Tibial nerve (tissue), 4 donors: ENCODE measurements at places on chromosomes 3 and 15. TPM values are rescaled to one million over a fixed set of nuclear protein-coding genes. Genes with fewer than 3 reads are reported as not detected.

GRCh38 chr3:111548092-111548491, 6.1 kb downstream of the CD96 start:
- no peak for DNase-seq

- DNase-seq: no peak
Measured at GRCh38 chr3:9229325-9229724, 20.1 kb downstream of the SRGAP3 start.

- no peak for DNase-seq
Measured at GRCh38 chr3:82581350-82581749, 819.9 kb upstream of the GBE1 start.

DNA sequence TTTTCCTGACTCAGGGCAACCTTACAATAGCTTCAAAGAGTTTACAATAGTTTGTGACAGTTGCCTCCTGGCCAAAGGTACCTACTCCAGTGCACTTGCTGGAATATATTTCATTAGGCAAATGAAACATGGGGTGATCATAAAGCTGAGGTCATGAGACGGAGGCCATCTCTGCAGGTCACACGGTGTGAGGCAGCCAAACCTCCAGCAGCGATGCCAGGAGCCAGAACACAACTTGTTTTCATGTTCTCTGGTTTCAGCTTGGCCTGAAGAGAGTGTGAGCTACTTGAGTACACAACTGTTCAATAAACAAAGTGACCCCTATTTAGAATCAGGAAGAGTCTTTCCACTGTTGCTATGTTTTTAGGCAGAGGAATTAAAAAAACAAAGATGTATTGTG, 42.7 kb upstream of the PYGO1 start:
- no peak for DNase-seq

GRCh38 chr3:87810452-87811016, 248.3 kb downstream of the CGGBP1 start:
- DNase-seq: no peak

DNA sequence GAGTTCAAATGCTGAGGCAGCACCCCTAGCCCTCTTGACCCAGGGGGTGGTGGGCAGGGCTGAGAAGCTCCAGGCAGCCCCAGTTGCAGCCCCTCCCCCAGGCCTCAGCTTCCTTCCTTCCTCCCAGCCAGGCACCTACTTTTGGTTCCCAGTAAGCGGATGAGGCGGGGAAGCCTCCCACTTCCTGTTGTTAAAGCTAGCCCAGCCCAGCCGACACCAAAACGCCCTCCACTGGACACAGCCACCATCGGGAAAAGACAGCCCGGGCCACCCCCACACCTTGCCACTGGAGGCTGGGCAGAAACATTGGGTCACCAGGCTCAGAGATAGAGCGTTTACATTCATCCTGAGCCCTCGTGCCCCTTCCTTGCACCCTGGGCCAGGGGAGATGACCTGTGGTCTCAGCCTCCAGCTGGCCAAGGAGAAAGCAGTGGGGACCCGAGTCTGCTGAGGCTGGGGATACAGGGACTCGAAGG, 3.5 kb downstream of the DUSP7 start:
- DNase-seq: peak; percentile 84

- no peak for DNase-seq
Measured at GRCh38 chr15:48955370-48955769, 8.3 kb downstream of the SHC4 start.

GRCh38 chr3:72727726-72728125, 120.5 kb downstream of the SHQ1 start:
- no peak for DNase-seq

- no peak for DNase-seq
Measured at GRCh38 chr3:25784971-25785370, 1.7 kb upstream of the NGLY1 start.

Gene RASL12
- 41.4 TPM for total RNA-seq

Gene CFAP161
- total RNA-seq: not detected

Gene CCR1
- total RNA-seq: 4.0 TPM

Gene NR1I2
- 0.39 TPM for total RNA-seq

Gene CD86
- total RNA-seq: 10.9 TPM
